Fibroblast of mammary gland (primary cell): ENCODE measurements at places on chromosomes 7 and 10.
A peak's percentile ranks its signal among the peaks of the same experiment; 100 is the strongest.

DNA sequence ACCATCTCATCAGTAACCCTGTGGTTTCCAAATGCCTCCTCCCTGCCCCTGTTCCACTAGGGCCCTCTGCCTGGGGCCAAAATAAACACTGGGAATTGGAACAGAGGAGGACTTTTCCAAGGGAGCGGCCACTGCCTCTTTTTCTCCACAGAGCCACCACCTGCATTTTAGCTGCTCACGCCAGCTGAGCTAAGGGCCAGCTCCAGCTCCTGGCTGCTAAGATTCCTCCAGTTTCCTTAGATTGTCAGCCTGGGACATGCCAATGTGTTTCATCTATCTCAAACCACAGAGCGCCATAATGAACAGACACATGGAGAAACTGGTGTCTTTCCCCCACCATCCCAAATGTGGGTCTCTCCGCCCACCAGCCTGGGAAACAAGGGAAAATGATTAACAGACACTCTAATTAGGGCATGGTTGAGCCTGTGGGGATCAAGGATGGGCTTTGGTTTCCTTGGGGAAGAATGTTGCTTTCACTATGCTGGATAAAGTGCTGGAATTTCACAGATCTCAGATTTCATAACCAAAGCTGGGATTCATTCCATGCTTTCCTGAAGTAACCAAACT, 52.2 kb downstream of the ASB13 start:
- peak; percentile 63 for DNase-seq

DNA sequence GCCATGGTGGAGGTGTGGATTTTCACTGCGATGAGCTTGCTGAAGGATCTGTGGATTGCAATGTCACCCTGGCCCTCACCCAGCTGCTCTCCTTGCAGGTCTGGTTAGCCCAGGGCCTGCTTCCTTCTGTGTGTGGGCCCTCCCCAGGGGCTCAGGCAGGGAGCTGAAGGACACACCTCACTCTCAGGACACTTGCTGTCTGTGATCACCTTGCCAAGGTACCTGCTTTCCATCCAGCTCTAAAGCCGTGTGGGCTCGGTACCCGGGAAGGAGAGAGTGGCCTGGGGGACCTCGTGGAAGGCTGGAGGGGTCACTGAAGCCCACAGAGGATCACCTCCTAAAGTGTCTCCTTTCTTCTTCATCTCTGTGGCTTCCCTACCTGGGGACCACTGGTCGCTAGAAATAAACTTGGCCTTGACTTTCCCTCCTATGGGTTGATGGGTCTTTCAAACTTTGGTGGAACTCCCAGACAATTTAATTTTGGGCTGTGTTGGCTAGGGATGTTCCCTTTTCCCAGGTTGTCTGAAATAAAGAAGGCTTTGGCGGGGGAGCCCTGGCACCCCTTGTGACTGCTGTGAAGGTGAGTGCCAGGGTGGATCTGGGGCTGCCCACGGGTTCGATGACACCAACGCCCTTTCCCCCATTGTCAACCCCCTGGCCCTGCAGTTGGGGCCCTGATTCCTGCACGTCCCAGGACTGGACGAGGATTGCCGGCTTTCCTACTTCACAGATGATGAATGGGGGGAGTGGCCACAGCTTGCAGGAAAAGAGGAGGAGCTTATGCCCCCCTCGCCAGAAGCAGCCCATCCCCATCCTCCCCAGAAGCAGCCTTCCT, 331.0 kb downstream of the ADARB2 start:
- DNase-seq: no peak

- DNase-seq: peak; percentile 34
Measured at GRCh38 chr10:32795598-32796183, 162.3 kb downstream of the ITGB1 start.

- DNase-seq: no peak
Measured at GRCh38 chr10:95408983-95409873, 118.4 kb upstream of the PDLIM1 start.

GRCh38 chr7:151876899-151877777, at the start of gene PRKAG2:
Gene PRKAG2, minus strand, starts transcription at chr7:151877115. Its CDS starts 495 bp downstream, at chr7:151876620.
- DNase-seq: peak; percentile 15

DNA sequence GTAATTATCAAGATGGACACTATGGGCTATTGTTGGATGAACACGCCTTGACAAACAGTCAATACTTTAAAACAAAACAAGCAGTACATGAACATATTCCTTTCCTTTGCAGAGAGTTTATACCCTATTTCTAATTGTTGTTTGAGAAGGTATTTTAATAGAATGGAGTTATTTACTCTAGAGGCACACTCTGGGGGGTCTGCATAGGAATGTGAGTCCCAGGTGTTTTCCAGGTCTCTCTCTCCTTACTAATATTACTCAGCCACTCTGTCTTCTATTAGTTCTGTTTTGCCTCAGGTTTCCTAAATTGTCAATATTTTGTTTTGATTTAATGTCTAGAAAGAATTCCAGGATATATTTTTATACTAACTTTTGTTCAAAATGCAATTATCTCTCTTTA, 1091.4 kb downstream of the CNTNAP2 start:
- no peak for DNase-seq

DNA sequence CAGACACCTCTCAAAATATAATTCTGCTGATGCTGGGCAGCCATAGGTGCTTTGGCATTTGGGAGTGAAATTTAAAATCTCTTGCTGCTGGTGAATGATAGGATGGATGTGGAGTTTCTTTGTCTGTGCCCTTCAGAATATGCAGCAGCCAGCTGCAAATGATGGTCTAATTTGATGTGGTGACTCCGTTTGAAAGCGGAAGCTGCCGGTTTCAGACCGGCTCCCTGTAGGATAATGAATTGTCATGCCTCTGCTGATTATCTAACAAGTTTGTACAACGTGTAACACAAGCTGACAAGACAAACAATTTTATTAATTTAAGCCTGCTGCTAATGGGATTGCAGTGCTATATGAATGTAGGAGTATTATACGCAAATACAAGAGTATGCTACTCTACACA, 103.5 kb downstream of the SND1 start:
- DNase-seq: no peak

DNA sequence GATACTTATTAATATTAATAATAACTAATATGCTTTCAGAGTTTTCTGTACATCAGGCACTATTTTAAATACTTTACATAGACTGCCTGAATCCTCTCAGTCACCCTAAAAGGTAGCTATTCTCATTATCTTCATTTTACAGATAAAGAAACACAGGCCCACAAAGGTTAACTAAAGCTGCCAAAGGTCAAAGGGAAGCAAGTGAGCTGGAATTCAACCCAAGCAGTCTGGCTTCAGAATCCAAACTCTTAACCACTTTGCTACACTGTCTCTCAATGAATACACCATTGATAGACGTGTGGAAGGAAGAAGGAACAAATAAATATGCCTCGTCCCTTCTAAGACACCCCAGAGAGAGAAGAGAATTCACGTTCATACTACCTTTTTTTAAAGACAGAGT, 52.0 kb downstream of the GFRA1 start:
- DNase-seq: no peak

- DNase-seq: peak; percentile 84
Measured at GRCh38 chr7:140876519-140877248, 48.0 kb downstream of the BRAF start.

- no peak for DNase-seq
Measured at GRCh38 chr7:27198138-27198841, 1.6 kb downstream of the HOXA13 start.

DNA sequence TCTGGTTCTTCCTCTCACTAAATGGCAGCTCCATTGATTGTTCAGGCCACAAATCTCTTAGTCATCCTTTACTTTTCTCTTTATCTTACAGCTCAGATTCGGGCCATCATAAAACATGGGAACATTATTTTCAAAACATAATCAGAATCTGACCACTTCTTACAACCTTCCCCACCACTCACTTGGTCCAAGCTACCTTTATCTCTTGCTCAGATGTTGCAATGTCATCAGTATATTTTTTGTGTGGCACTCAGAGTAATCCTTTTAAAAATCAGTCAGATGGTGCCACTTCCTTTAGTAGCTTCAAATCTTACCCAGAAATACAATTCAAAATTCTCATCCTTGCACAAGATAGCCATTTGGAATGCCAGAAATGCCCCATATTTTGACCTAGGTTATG, 34.5 kb upstream of the FAM3C start:
- DNase-seq: no peak

DNA sequence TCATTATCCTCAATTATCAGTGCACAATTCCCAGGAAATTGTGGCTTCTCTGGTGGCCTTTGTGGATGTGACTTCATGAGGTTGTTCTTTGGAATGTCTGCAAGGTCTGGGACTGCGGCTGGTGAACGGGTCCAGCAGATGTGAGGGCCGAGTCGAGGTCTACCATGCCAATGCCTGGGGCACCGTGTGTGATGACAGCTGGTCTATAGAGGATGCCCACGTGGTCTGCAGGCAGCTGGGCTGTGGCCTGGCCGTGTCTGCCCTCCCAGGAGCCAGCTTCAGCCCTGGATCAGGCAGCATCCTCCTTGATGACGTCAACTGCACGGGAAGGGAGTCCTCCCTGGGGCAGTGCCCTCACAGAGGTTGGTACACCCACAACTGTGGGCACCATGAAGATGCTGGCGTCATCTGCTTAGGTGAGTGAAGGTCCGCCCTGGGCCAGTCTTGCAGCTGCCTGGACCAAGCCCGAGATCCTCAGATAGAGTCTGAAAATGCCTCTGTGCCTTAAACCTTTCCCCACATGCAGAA, 46.9 kb downstream of the CUZD1 start:
- no peak for DNase-seq

DNA sequence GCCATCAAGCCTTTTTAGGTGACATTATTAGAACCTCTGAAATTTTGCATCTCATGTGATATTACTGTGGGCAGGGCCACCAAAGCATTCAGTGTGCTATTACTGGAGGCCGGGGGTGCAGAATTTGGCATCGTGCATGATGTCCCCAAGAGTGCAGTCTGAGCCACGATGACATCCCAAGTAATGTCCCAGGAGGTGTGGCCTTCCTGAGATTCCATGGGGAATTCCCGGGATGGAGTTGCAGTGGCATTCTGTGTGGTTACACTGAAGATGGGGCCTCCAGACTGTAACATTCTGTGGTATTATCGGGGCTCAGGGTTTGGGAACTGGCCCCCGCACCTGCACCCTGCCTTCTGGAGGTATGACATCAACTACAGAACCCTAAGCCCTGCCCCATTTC, 9.1 kb downstream of the LDB3 start:
- no peak for DNase-seq

GRCh38 chr7:36117203-36117840, 35.7 kb upstream of the EEPD1 start:
- no peak for DNase-seq
